GM23338 (cell line): ENCODE measurements at places on chromosomes 7 and 10. TPM values are rescaled to one million over a fixed set of nuclear protein-coding genes. Genes with fewer than 3 reads are reported as not detected.

DNA sequence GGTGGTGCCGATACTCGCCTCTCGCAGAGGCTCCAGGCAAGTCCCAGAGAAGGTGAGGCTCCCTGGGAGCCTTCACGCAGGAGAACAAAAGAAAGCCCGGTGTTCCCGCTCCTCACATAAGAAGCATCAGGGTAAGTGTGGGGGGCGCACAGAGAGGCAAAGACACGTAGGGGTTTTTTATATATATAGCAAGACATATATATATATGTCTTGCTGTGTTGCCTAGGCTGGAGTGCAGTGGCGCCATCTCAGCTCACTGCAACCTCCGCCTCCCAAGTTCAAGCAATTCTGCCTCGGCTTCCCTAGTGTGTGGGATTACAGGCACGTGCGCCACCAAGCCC lies 61.3 kb downstream of the PDIA4 start:
- H3K4me3 ChIP-seq = no peak overlapping the region
- no peaks in the 10 kb centered on the region for H3K36me3 ChIP-seq
- H3K27ac ChIP-seq = no peak overlapping the region

DNA sequence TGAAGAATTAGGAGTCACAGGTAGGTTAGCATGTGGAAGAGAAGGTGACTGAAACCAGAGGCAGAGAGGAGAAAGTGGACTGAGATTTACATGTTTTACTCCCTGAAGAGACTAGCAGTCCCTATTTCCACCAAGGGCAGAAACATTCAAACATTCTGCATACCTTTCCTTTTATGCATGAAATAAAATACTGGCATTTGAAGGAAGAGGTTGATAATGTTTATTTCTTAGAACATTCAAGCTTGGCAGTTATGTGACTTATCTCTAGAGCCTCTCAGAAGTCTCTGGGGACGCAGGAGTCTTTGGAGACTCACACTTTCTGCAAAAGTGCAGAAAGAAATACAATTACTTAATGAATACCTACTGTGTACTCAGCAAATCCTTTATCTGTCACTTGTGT lies 507.1 kb upstream of the C7orf33 start:
- H3K4me1 ChIP-seq = no peaks in the 10 kb centered on the region
- H3K4me3 ChIP-seq = no peak overlapping the region
- DNase-seq = no peak
- no peaks in the 10 kb centered on the region for H3K27me3 ChIP-seq
- H3K27ac ChIP-seq = no peak overlapping the region

The TMEM26 gene
- total RNA-seq = 1.9 and 2.2 TPM in 2 replicates

The SHH gene
- not detected in 2 replicates for total RNA-seq

- no peak for DNase-seq
- no peaks in the 10 kb centered on the region for H3K36me3 ChIP-seq
- no peaks in the 10 kb centered on the region for H3K4me1 ChIP-seq
- H3K27me3 ChIP-seq = no peaks in the 10 kb centered on the region
- no peak overlapping the region for H3K4me3 ChIP-seq
Measured at GRCh38 chr10:131697476-131698128, 203.2 kb upstream of the PPP2R2D start.

The SP8 gene
- 4.4 and 6.7 TPM in 2 replicates for total RNA-seq

The HTRA1 gene
- 16.1 and 16.5 TPM in 2 replicates for total RNA-seq

DNA sequence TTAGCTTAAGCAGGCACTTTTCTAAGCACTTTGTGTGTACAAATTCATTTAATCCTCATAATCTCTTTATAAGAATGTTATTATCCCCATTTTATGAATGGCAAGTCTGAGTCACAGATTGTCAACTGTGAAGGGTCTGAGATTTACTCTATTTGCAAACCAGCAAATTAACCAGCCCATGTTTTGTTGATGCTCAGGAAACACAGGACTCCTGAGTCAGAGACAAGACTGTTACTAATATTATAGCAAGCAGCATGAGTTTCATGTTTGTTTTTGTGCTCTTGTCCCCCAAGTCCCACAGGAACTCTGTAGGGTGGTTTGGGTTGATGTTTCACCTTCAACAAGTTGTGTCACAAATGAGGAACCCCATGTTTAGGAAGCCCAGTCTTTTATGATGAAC lies 182.0 kb upstream of the PPP1R3A start:
- H3K27ac ChIP-seq = no peak overlapping the region
- no peak overlapping the region for H3K4me3 ChIP-seq
- H3K27me3 ChIP-seq = no peaks in the 10 kb centered on the region
- H3K4me1 ChIP-seq = peaks cover 10% of the 10 kb centered on the region; the same call in 1 of the 2 replicates
- DNase-seq = no peak

GRCh38 chr10:101062232-101063049 lies 652 bp downstream of the KAZALD1 start:
- peaks cover 64% of the 10 kb centered on the region for H3K27me3 ChIP-seq
- H3K27ac ChIP-seq = no peak overlapping the region
- DNase-seq = peak; percentile 85
- H3K4me1 ChIP-seq = peaks cover 37% of the 10 kb centered on the region
- H3K4me3 ChIP-seq = peak overlapping the region; percentile 87
- no peaks in the 10 kb centered on the region for H3K36me3 ChIP-seq

- H3K4me3 ChIP-seq = no peak overlapping the region
- no peak for DNase-seq
- peaks cover 7% of the 10 kb centered on the region; the same call in 1 of the 2 replicates for H3K4me1 ChIP-seq
- H3K27ac ChIP-seq = no peak overlapping the region
- H3K27me3 ChIP-seq = peaks cover 97% of the 10 kb centered on the region
- no peaks in the 10 kb centered on the region; the same call in 1 of the 2 replicates for H3K36me3 ChIP-seq
Measured at GRCh38 chr10:93837822-93838221, 56.0 kb upstream of the SLC35G1 start.

GRCh38 chr10:31947144-31947926 lies 18.7 kb upstream of the ARHGAP12 start:
- H3K4me3 ChIP-seq = no peak overlapping the region
- H3K4me1 ChIP-seq = peaks cover 8% of the 10 kb centered on the region
- no peaks in the 10 kb centered on the region for H3K27me3 ChIP-seq
- no peaks in the 10 kb centered on the region for H3K36me3 ChIP-seq
